T-cell (primary cell): ENCODE measurements at places on chromosomes 7 and 10. TPM values are rescaled to one million over a fixed set of nuclear protein-coding genes. Genes with fewer than 3 reads are reported as not detected.

DNA sequence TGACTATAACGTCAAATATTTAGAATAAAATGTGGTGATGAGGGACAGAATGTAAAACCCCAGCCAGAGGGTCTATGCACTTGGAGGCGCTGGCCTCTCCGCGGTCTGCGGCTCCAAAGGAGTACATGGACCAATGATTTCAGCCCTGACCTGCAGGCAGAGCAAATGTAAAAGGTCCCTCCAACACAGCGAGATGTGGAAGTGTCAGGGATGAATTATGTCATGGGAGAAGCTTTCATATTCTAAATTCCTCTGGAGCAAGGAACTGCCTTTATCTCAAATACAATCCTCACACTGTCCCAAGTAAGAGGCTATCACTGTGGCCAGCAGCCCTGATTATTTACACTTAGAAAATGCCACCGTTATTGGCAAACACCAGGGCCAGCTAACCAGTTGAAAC lies 139.4 kb downstream of the GFRA1 start:
- no peak for DNase-seq
- no peaks in the 10 kb centered on the region for H3K4me1 ChIP-seq
- H3K27me3 ChIP-seq = no peaks in the 10 kb centered on the region
- H3K36me3 ChIP-seq = no peaks in the 10 kb centered on the region
- H3K27ac ChIP-seq = no peak overlapping the region
- no peak overlapping the region for H3K4me3 ChIP-seq

DNA sequence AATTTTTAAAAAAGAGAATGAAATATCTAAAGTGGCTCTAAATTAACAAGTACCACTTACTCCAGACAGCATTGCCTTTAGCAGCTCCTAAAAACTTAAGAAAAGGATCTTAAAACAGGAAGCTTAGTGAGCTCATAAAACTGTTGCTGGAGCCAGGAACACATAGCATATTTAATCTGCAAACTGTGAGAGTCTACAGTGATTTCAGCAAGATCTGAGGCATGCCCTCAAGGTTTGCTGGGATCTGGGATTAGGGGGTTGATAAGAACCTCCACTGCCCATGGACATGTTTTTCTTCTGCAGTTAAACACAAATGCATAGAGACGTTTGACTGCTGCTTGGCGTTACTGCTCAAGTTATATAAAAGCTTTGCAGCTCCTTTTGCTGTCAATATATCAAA lies 3.8 kb downstream of the GLI3 start:
- H3K27ac ChIP-seq = no peak overlapping the region
- peaks cover 30% of the 10 kb centered on the region for H3K27me3 ChIP-seq
- no peak for DNase-seq
- H3K4me3 ChIP-seq = no peak overlapping the region
- H3K4me1 ChIP-seq = no peaks in the 10 kb centered on the region
- H3K36me3 ChIP-seq = no peaks in the 10 kb centered on the region

GRCh38 chr7:69790977-69791724 lies 192.9 kb downstream of the AUTS2 start:
- no peak for DNase-seq
- no peaks in the 10 kb centered on the region for H3K4me1 ChIP-seq
- no peak overlapping the region for H3K27ac ChIP-seq
- no peaks in the 10 kb centered on the region for H3K27me3 ChIP-seq
- H3K4me3 ChIP-seq = no peak overlapping the region

- H3K4me3 ChIP-seq = no peak overlapping the region
- H3K27me3 ChIP-seq = no peaks in the 10 kb centered on the region
- no peak overlapping the region for H3K27ac ChIP-seq
- H3K4me1 ChIP-seq = no peaks in the 10 kb centered on the region
- DNase-seq = no peak
Measured at GRCh38 chr7:20894806-20895205, 108.1 kb upstream of the SP8 start.

- H3K4me1 ChIP-seq = no peaks in the 10 kb centered on the region
- H3K4me3 ChIP-seq = no peak overlapping the region
- no peaks in the 10 kb centered on the region for H3K36me3 ChIP-seq
- no peaks in the 10 kb centered on the region for H3K27me3 ChIP-seq
Measured at GRCh38 chr7:133299676-133300075, 46.8 kb downstream of the EXOC4 start.

GRCh38 chr7:77697535-77697831 lies 1.2 kb downstream of the RSBN1L start:
- no peak for DNase-seq
- peaks cover 5% of the 10 kb centered on the region for H3K36me3 ChIP-seq
- H3K27ac ChIP-seq = peak overlapping the region; percentile 63
- peak overlapping the region; percentile 99 for H3K4me3 ChIP-seq

PRF1 gene
- 63.0 TPM for total RNA-seq

DNA sequence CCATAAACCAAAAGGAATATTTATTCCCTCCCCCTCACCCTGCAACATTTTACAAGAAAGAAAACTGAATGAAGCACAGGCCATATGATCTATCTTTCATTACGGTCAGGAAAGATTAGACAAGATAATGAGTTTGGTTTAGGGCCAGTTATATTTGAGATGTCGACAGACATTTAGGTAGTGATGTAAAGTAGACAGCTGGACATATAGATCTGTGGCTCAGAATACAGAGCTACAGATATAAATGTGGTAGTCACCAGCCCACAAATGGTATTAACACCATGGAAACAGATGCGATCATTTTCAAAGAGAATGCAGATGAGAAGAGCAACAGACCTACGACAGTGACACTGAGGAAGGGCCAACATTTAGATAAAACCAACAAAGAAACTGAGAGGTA lies 142.5 kb downstream of the SRPK2 start:
- H3K36me3 ChIP-seq = peaks cover 5% of the 10 kb centered on the region
- no peaks in the 10 kb centered on the region for H3K4me1 ChIP-seq
- H3K27ac ChIP-seq = no peak overlapping the region
- no peak overlapping the region for H3K4me3 ChIP-seq
- no peaks in the 10 kb centered on the region for H3K27me3 ChIP-seq

ADRA2A gene
- total RNA-seq = 0.12 TPM

DNA sequence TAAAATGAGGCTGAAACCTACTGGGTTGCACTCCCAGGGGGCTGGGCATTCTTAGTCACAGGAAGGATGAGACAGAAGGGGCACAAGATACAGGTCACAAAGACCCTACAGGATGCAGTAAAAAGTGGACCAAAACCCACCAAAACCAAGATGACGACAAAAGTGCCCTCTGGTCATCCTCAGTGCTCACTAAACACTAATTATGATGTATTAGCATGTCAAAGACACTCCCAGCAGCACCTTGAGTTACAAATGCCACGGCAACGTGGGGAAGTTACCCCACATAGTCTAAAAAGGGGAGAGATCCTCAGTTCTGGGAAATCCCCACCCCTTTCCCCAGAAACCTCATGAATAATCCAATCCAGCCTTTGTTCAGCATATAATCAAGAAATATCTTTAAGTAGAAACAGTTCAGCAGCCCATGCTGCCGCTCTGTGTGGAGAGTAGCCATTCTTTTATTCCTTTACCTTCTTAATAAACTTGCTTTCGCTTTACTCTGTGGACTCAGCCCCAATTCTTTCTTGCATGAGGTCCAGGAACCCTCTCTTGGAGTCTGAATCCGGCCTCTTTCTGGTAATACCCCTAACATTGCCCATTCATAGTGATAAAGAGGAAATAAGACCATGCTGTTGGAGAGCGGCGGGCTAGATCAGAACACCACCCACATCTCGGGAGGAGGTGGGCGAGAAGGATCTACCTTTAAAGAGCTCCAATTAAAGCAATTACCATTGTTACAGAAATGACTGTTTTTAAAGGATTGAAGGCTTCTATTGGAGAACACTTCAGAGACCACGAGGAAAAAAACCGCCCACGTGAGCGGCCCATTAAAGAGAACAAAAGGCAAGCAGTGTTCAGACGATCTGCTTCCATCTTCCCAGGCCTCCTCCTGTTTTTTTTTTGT lies 170.9 kb downstream of the USP6NL start:
- peaks cover 5% of the 10 kb centered on the region for H3K27me3 ChIP-seq
- no peak overlapping the region for H3K27ac ChIP-seq
- no peak for DNase-seq
- H3K4me1 ChIP-seq = no peaks in the 10 kb centered on the region
- no peaks in the 10 kb centered on the region for H3K36me3 ChIP-seq

- H3K36me3 ChIP-seq = no peaks in the 10 kb centered on the region
- no peak overlapping the region for H3K4me3 ChIP-seq
- no peak overlapping the region for H3K27ac ChIP-seq
- no peaks in the 10 kb centered on the region for H3K4me1 ChIP-seq
- no peak for DNase-seq
- no peaks in the 10 kb centered on the region for H3K27me3 ChIP-seq
Measured at GRCh38 chr7:95317966-95318365, 6.4 kb downstream of the PON1 start.

- no peak for DNase-seq
- no peaks in the 10 kb centered on the region for H3K36me3 ChIP-seq
- peaks cover 3% of the 10 kb centered on the region for H3K4me1 ChIP-seq
- no peak overlapping the region for H3K27ac ChIP-seq
- H3K27me3 ChIP-seq = no peaks in the 10 kb centered on the region
Measured at GRCh38 chr7:96861-97260, 95.5 kb upstream of the FAM20C start.

DNA sequence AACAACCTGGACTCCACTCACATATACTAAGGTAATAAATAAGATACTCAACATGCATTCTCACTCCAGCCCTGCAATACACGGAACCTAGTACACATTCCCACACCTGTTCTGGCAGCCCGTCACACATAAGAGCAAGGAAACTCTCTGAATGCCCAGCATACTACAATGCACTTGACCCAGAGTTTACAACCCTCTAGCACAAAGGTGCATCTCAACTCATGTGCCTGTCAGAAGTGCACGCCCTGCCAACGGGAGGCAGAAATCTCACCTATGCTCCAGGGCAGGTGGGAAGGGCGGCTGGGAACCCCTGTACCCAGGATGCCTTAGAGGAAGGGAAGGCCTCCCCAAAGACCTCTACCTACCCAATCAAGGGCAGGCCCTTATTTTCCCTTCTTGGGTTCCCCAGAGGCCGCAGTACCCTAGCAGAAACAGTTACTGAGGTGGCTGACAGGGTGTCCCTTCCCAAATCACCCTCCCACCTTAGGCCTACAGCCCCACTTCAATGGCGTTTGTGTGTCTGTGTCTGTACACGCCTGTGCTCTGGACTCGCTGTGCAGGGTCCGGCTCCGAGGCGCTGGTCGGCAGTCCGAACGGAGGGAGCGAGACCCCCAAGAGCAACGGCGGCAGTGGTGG lies 2.0 kb downstream of the EVX1 start:
- peaks cover 95% of the 10 kb centered on the region for H3K27me3 ChIP-seq
- no peak overlapping the region for H3K27ac ChIP-seq
- no peak for DNase-seq
- H3K4me1 ChIP-seq = peaks cover 24% of the 10 kb centered on the region
- H3K4me3 ChIP-seq = no peak overlapping the region
- H3K36me3 ChIP-seq = no peaks in the 10 kb centered on the region

- peaks cover 5% of the 10 kb centered on the region for H3K36me3 ChIP-seq
- H3K27ac ChIP-seq = peak overlapping the region; percentile 77
- H3K4me1 ChIP-seq = peaks cover 14% of the 10 kb centered on the region
- no peaks in the 10 kb centered on the region for H3K27me3 ChIP-seq
Measured at GRCh38 chr7:131104596-131105293, 222.9 kb upstream of the MKLN1 start.

- no peak overlapping the region for H3K4me3 ChIP-seq
- no peaks in the 10 kb centered on the region for H3K27me3 ChIP-seq
- H3K27ac ChIP-seq = no peak overlapping the region
- no peak for DNase-seq
- H3K36me3 ChIP-seq = peaks cover 3% of the 10 kb centered on the region
- no peaks in the 10 kb centered on the region for H3K4me1 ChIP-seq
Measured at GRCh38 chr7:133319842-133320241, 67.0 kb downstream of the EXOC4 start.

DNA sequence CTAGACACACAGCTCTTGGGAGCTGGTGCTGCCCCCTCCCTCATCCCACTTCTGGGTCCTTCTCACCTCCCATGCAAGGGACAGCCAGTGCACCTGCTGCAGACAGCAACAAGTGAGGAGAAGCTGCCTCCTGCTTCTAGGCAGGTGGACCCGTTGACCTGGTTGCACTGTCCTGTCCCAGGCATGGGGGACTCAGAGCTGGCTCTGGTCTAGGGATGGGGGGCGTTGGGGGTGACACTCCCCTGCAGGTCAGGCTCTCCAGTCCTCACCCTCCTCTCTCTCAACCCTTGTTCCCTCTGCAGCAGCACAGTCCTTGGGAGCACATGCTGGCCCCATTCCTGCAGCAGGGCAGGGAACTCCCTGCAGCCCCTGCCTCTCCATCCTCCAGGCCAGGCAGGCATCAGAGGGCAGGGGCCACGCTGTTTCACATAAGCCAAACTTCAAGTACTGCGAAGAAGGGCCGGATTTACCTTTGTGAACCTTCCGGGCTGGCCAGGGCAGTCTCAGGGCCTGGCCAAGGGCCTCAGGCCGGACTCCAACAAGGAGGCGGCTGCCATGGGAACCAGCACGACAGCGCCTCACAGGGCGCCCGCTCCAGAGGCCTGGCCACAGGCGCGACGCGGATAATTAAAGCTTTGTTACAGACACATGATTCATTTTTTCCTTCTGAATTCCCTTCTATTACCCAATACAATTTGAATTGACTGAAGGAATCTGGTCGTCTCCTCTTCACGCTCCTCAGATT lies 48.5 kb downstream of the RASGEF1A start:
- no peaks in the 10 kb centered on the region for H3K36me3 ChIP-seq
- peaks cover 13% of the 10 kb centered on the region for H3K27me3 ChIP-seq
- no peak overlapping the region for H3K4me3 ChIP-seq
- H3K27ac ChIP-seq = no peak overlapping the region
- H3K4me1 ChIP-seq = peaks cover 13% of the 10 kb centered on the region
- DNase-seq = no peak

CPN1 gene
- not detected for total RNA-seq

UNCX gene
- not detected for total RNA-seq

- no peaks in the 10 kb centered on the region for H3K27me3 ChIP-seq
- H3K4me3 ChIP-seq = peak overlapping the region; percentile 57
- peak overlapping the region; percentile 61 for H3K27ac ChIP-seq
- H3K4me1 ChIP-seq = peaks cover 28% of the 10 kb centered on the region
Measured at GRCh38 chr10:43137717-43138020, 576 bp upstream of the CSGALNACT2 start.

GRCh38 chr10:76874176-76874575 lies 763.4 kb downstream of the KCNMA1 start:
- no peaks in the 10 kb centered on the region for H3K36me3 ChIP-seq
- DNase-seq = no peak
- no peak overlapping the region for H3K27ac ChIP-seq
- H3K27me3 ChIP-seq = no peaks in the 10 kb centered on the region
